ENCODE measurements at places on chromosomes 2 and 18.

DNA sequence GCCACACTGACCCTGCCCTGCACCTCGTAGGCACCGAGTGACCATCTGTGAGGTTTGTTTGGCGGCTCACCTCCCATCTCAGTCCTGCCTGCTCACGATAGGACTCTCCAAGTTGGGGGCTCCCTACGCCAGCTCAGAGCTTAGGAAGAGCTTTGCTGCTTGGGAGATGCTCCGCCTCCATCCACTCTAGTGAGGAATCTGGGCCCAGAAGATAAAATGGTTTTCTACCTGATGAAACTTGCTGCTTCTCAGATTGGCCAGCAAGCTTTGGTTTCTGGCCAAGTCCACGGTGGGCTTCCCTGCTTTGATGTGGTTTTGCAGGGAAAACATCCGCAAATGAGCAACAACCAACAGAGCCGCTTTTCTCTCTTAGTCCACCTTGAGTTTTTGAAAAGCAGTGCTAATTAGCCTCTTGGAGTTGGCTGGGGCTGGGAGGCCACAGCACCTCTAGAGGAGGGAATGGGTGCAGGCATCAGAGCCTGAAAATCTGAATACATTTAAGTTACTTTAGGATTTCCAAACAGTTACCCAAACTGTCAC, 42.2 kb downstream of the THNSL2 start:
- DNase-seq = peak; percentile 78

DNA sequence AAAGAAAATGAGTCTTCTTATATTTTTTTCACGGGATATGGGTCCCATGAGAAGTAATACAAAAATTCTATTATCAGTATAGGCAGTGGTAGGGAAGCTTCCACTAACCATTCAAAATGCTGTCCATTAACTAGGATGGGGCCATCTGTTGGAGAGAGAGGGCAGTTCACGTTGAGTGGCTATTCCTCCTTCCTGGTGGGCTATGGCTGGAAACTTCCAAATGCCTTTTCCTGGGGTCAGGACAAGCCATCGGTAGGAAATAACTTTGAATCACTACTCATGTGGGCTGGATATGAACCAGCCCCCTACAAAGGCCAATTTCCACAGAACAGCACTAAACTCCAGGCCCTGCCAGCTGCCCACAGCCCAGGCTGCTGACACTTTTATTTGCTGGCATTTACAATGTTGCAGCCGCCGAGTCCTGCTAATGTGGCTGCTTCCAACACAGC, 156.1 kb upstream of the HNRNPA3 start:
- DNase-seq = peak; percentile 63

DNA sequence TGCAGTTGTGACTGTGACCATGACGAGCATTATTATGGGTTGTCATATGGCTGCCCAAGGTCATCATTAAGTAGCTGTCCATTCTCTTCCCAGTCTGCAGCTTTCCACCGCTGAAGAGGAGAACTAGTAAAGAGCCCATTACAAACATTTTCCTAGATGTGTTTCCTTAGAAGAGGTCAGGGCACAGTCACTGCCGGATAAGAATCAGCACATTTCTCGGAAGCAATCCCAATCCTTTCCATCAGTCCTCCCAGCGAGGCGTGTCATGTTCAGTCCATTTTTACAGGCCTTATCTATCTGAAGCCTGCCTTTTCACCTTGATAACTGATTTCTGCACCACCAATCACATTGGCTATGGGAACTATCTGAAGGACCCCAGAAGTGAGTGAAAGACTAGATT, 319.9 kb upstream of the SLC14A2 start:
- no peak for DNase-seq

GRCh38 chr2:127706215-127706990, 5.1 kb downstream of the SFT2D3 start:
- peak; percentile 70 for DNase-seq

GRCh38 chr2:7953195-7953594, 728.7 kb upstream of the ID2 start:
- DNase-seq = no peak

DNA sequence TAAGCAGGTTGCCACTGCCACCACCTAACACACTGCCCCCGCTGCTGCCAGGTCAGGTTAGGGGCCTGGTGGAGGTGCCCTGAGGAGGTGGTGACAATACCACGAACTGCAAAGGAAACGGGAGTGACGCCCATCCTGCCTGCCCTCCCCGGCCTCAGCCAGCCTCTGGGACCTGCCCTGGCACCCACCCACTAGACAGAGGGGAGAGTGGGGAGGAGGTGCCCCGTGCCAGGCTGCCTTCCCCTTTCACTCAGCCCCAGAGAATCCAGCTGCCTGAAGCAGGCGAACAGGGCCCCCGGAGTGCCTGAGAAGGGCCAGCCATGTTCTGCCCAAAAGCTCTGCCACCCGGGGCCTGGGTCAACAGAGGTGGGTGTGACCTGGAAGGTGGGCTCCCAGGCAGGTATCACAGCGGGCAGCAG, 44.5 kb upstream of the FOSL2 start:
- DNase-seq = no peak

DNA sequence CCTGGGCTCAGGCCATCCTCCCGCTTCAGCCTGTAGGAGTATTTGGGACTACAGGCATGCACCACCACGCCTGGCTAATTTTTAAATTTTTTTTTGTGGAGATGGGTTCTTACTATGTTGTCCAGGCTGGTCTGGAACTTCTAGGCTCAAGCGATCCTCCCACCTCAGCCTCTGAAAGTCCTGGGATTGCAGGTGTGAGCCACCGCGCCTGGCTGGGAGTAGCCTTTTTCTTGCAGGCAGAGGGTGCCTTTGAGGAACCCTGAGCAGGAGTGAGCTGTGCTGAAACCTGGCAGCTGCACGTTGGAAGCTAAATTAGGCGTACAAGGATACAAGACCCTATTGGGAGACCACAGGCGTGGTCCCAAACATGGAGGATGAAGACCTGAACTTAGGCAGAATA, 8.0 kb downstream of the CTDSP1 start:
- DNase-seq = no peak

GRCh38 chr2:113157897-113158753, 15.6 kb upstream of the PSD4 start:
- DNase-seq = no peak

GRCh38 chr2:27039871-27040270, 7.1 kb downstream of the TMEM214 start:
- DNase-seq = no peak

DNA sequence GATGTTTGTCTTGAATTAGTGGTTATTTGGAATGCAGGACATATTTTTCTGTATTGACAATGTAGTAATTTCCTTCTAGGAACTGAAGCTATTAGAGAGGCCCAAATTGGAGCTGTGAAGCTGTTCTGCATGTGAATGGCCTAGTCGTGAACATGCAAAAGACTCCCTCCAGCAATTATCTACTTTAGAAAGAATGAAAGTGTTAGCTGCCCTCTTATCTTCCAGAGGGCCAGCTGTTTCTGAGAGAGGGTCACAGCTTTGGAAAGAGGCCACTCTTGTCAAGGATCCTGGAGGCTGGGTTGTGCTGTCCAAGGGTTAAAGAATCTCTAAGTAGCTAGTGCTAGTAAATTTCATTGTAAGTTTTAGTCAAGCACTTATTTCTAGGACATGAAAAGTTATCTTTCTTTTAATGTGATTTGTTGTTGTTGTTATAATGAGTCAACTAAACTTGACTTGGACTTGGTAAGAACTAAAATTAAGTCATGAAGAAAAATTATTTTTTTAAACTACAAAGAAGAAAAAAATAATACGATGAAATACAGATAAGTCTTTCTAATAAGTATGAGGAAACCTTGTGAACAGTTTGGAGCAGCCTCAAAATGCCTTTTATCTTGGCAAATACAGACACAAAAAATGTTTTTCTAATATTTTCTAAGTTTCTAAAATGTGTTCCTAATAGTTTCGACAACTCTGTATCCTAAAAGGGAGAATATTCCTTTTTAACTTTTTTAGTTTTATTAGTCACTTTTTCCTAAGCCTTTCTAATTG, 36.8 kb downstream of the DPP4 start:
- no peak for DNase-seq

DNA sequence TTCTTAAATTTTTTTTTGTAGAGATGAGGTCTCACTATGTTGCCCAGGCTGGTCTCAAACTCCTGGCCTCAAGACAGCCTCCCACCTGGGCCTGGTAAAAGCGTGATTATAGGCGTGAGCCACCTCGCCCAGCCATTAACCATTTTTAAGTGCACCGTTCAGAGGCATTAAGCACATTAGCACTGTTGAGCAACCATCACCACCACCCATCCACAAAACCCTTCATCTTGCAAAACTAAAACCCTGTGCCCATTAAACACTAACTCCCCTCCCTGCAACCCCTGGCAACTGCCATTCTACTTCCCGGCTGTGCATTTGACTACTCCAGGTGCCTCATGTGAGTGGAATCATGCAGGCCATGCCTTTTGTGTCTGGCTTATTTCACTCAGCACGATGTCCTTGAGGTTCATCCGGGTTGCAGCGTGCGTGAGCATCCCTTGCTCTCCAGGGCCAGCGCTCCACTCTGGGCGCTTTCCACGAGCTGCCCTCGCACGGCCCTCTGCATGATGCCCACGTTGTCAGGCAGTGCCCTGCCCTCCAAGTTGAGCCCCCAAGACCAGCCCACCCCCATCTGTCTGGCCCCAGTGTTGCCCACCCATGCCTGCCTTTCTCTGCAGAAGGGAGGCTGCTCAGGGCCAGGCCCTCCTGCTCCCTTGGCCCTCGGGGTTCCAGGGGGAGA, 63.0 kb upstream of the GLI2 start:
- DNase-seq = no peak

DNA sequence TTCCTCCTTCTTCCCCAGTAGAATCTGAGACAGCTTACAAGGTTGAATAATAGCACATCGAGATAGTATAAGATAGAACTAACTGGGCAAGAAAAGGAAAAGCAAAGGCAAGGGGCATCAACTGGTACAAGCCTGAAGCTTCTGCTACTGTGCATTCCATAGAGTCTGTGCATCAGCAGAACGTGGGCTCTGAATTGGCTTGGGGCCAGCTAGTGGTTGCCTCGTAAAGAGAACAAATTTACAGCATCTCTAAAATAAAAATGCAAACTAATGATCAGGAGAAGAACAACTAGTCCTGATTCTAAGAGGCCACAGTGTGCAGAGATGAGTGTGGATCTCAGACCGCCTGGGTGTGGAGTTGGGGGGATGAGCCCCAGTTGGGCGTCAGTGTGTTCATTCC, 36.6 kb downstream of the UPP2 start:
- no peak for DNase-seq

DNA sequence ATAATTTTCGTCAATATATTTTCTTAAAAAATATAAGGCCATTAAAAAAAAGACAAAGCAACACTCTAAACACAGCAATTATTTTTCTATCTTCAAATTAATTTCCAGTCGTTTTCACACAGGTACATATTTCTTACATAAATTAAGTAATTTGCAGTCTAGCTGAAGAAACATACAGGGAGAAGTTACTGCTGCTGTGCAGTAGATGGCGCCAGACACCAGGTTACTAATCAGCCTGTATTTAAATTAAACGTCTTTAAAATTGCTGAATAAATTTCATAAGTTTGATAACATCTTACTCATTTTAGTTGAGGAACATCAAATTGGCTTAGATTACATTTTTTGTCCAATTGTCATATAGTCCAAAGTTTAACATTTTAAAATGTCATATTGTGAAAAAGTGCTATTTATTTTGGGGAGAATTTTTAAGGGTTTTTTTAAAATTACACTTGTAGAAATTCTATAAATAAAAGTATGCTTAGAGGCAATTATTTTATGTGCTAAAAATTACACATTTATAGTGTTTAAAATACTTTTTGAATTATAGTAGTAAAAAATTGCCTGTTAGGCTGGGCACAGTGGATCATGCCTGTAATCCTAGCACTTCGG, 88.4 kb downstream of the PMAIP1 start:
- no peak for DNase-seq

- DNase-seq = peak; percentile 81
Observed at GRCh38 chr2:191676790-191677645, 918 bp upstream of the NABP1 start.

- no peak for DNase-seq
Observed at GRCh38 chr2:206275312-206276055, 1.0 kb downstream of the ZDBF2 start.
